ENCODE measurements at places on chromosomes 7 and 10. TPM values are rescaled to one million over a fixed set of nuclear protein-coding genes. Genes with fewer than 3 reads are reported as not detected.

DNA sequence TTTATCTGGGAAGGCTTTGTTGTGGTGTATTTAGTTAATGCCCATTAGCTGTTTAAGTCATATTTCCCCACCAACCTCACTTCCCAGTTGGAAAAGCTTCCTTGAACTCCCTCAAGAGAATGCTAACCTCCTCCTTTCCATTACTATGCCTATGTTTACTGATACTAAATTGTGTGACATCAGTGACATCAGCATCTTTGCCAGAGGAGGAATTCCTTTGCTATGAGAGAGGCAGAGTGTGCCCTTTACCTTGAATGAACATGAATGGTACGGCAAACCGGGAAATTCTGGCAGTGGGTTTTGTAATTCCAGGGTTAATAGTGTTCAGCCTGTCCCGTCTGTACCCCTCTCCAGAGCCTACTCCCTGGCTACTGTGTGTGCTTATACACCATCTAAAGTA, 22.1 kb upstream of the GLCCI1 start:
- no peak overlapping the region for H3K27ac ChIP-seq
- H3K4me3 ChIP-seq, result no peak overlapping the region
- no peak for DNase-seq
- no peaks in the 10 kb centered on the region for H3K27me3 ChIP-seq
- no peaks in the 10 kb centered on the region for H3K36me3 ChIP-seq
- no peaks in the 10 kb centered on the region for H3K4me1 ChIP-seq

The GJD4 gene
- total RNA-seq, result not detected

GRCh38 chr10:69847883-69848282, 46.2 kb downstream of the COL13A1 start:
- H3K27me3 ChIP-seq, result no peaks in the 10 kb centered on the region
- no peak overlapping the region for H3K27ac ChIP-seq
- DNase-seq, result no peak
- H3K36me3 ChIP-seq, result no peaks in the 10 kb centered on the region
- H3K4me1 ChIP-seq, result peaks cover 19% of the 10 kb centered on the region
- H3K4me3 ChIP-seq, result no peak overlapping the region

The C10orf67 gene
- not detected for total RNA-seq

- H3K4me1 ChIP-seq, result peaks cover 24% of the 10 kb centered on the region
- DNase-seq, result no peak
- H3K27me3 ChIP-seq, result no peaks in the 10 kb centered on the region
- peak overlapping the region; percentile 83 for H3K27ac ChIP-seq
These were observed 29.6 kb downstream of the SLC16A12 start for GRCh38 chr10:89505640-89506275.

GRCh38 chr10:722281-723060, 33.0 kb upstream of the DIP2C start:
- no peaks in the 10 kb centered on the region for H3K36me3 ChIP-seq
- H3K27me3 ChIP-seq, result no peaks in the 10 kb centered on the region
- no peak for DNase-seq
- H3K4me1 ChIP-seq, result no peaks in the 10 kb centered on the region
- H3K4me3 ChIP-seq, result no peak overlapping the region

GRCh38 chr7:81366546-81366945, 403.3 kb downstream of the HGF start:
- H3K36me3 ChIP-seq, result no peaks in the 10 kb centered on the region
- H3K27me3 ChIP-seq, result no peaks in the 10 kb centered on the region
- DNase-seq, result no peak
- H3K4me3 ChIP-seq, result no peak overlapping the region
- H3K4me1 ChIP-seq, result no peaks in the 10 kb centered on the region

DNA sequence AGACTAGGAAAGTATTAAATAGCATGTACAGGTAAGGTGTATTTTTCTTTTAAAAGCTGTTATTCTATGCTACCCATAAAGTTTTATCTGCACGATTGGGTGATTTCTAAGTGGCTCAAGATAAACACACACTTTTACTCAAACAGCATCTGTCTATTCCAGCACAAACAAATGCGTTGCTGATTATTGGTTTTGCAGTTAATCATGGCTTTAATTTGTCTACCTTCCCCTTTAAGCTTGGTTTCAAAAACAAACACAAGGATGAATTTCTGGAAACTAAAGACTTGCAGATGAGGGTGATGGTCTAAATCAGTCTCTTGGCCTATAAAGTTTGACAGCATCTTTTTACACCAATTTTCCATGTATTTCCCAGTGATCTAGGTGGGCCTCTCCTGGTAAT, 94.2 kb downstream of the NRP1 start:
- no peaks in the 10 kb centered on the region for H3K27me3 ChIP-seq
- no peak overlapping the region for H3K27ac ChIP-seq
- no peaks in the 10 kb centered on the region for H3K36me3 ChIP-seq
- H3K4me3 ChIP-seq, result no peak overlapping the region
- H3K4me1 ChIP-seq, result peaks cover 18% of the 10 kb centered on the region

DNA sequence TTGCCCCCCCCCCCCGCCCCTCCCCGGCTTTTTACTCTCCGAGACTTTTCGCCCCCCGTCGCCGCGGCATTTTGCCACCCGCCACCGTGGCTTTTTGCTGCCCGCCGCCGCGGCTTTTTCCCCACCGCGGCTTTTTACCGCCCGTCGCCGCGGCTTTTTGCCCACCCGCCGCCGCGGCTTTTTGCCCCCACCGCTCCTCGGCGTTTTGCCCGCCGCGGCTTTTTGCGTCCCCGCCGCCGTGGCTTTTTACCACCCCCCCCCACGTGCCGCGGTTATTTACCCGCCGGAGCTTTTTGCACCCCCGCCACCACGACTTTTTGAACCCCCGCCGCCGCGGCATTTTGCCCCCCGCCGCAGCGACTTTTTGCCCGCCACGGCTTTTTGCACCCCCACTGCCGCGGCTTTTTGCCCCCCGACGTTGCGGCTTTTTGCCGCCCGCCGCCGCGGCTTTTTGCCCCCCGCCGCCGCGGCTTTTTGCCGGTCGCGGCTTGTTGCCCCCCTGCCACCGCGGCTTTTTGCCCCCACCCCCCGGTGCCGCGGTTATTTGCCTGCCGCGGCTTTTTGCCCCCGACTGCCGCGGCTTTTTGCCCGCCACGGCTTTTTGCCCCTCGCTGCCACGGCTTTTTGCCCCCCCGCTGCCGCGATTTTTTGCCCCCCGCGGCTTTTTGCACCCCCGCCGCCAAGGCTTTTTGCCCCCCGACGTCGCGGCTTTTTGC, 461.1 kb downstream of the ZNF33B start:
- H3K4me1 ChIP-seq, result no peaks in the 10 kb centered on the region
- no peaks in the 10 kb centered on the region for H3K27me3 ChIP-seq
- no peak overlapping the region for H3K4me3 ChIP-seq
- H3K27ac ChIP-seq, result no peak overlapping the region
- H3K36me3 ChIP-seq, result no peaks in the 10 kb centered on the region

- H3K4me1 ChIP-seq, result peaks cover 7% of the 10 kb centered on the region
- DNase-seq, result no peak
- H3K27ac ChIP-seq, result no peak overlapping the region
- no peak overlapping the region for H3K4me3 ChIP-seq
These were observed 8.9 kb downstream of the AKR1E2 start for GRCh38 chr10:4834898-4835405.

GRCh38 chr10:492836-493235, 196.6 kb downstream of the DIP2C start:
- H3K27ac ChIP-seq, result no peak overlapping the region
- DNase-seq, result no peak
- H3K27me3 ChIP-seq, result no peaks in the 10 kb centered on the region
- no peaks in the 10 kb centered on the region for H3K4me1 ChIP-seq

DNA sequence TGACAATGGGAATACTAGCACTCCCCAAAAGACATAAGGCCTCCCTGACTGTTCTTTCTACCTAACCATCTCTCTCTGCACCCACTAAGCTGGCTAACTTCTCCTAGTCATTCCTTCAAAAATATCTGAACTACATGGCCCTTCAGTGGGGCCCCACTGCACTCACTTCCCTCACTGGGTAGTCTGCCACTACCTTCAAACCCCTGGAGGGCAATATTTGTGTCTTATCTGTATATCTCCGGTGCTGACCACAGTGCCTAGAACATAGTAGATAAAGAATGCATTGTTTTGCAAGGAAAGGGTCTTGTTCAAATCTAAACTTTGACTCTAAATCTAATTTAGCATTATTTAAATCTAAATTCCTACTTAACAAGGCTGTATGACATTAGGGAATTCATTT, 44.3 kb downstream of the CACUL1 start:
- peaks cover 6% of the 10 kb centered on the region for H3K4me1 ChIP-seq
- H3K27me3 ChIP-seq, result no peaks in the 10 kb centered on the region
- no peak overlapping the region for H3K27ac ChIP-seq
- no peak for DNase-seq

DNA sequence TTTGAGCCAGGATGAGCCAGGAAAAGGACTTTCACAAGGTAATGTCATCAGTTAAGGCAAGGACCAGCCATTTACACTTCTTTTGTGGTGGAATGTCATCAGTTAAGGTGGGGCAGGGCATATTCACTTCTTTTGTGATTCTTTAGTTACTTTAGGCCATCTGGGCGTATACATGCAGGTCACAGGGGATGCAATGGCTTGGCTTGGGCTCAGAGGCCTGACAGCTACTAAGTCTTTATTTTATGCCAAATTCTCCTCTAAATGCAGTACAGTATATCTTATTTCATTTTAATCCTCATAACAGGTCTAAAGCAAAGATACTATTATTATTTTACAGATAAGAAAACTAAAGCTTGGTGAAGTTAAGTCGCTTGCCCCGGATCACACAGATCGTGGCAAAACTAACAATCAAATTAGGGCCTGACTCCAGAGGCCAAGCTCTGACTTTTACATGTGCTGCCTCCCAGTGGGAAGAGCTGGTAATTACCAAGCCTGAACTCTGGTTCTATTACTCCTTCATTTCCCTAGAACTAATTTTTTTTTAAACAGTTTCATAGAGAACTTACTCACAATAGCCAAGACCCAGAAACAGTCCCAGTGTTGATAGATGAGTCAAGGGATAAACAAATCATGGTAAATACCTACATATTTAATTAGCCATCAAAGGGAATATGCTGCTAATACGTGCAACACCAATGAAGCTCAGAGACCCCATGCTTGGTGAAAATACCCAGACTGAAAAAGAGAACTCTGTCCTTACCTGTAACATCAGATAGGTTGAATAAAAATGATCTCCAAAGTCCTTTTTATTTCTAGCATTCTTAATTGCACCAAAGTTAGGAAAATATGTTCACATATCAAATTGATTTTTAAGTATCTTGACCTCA, 35.4 kb downstream of the C7orf25 start:
- H3K4me1 ChIP-seq, result no peaks in the 10 kb centered on the region
- H3K27ac ChIP-seq, result no peak overlapping the region
- peak; percentile 66 for DNase-seq
- no peaks in the 10 kb centered on the region for H3K27me3 ChIP-seq

- no peak for DNase-seq
- H3K4me1 ChIP-seq, result peaks cover 58% of the 10 kb centered on the region
- H3K27me3 ChIP-seq, result no peaks in the 10 kb centered on the region
- no peak overlapping the region for H3K4me3 ChIP-seq
- no peaks in the 10 kb centered on the region for H3K36me3 ChIP-seq
These were observed 87.4 kb upstream of the ZMIZ1 start for GRCh38 chr10:78981257-78981969.

The CYP2W1 gene
- not detected for total RNA-seq

DNA sequence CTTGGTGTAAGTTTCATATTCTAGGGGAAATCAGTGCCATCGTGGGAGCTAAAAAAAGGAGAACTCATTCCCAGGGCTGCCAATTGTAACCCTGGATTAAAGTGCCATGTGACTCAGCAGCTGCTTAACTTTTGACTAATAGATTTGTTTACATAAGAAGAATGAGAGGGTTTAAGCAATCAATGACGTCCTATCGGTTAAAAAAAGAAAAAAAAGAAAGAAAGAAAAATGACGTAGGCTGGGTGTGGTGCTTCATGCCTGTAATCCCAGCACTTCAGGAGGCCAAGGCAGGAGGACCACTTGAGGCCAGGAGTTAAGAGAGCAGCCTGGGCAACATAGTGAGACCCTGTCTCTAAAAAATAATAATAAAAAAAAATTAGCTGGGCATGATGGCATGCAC, 116.2 kb upstream of the AFAP1L2 start:
- no peak for DNase-seq
- H3K27me3 ChIP-seq, result no peaks in the 10 kb centered on the region
- H3K4me3 ChIP-seq, result no peak overlapping the region

DNA sequence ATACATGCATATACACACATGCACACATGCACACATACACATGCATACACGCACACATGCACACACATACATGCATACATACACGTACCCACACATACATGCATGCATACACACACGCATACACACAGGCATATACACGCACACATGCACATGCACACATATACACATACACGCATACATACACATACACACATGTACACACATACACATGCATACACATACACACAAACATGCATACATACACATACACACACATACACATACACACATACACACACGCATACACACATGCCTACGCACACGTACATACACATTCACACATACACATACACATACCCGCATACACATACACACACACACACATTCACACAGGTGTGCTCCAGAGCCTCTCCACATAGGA, 81.0 kb upstream of the KMT2E start:
- no peak overlapping the region for H3K27ac ChIP-seq
- DNase-seq, result no peak
- H3K4me1 ChIP-seq, result no peaks in the 10 kb centered on the region
- H3K27me3 ChIP-seq, result no peaks in the 10 kb centered on the region

GRCh38 chr7:42913591-42913990, 1.7 kb upstream of the C7orf25 start:
- H3K4me3 ChIP-seq, result no peak overlapping the region
- peaks cover 22% of the 10 kb centered on the region for H3K4me1 ChIP-seq
- no peak overlapping the region for H3K27ac ChIP-seq
- DNase-seq, result no peak
- H3K27me3 ChIP-seq, result no peaks in the 10 kb centered on the region
- H3K36me3 ChIP-seq, result peaks cover 10% of the 10 kb centered on the region

GRCh38 chr10:18179891-18180290, 39.7 kb downstream of the CACNB2 start:
- H3K4me1 ChIP-seq, result no peaks in the 10 kb centered on the region
- no peaks in the 10 kb centered on the region for H3K36me3 ChIP-seq
- H3K27ac ChIP-seq, result no peak overlapping the region
- H3K27me3 ChIP-seq, result no peaks in the 10 kb centered on the region
- no peak overlapping the region for H3K4me3 ChIP-seq

GRCh38 chr10:31664803-31665202, 263.8 kb downstream of the ARHGAP12 start:
- H3K36me3 ChIP-seq, result no peaks in the 10 kb centered on the region
- no peak overlapping the region for H3K4me3 ChIP-seq
- H3K27ac ChIP-seq, result no peak overlapping the region
- H3K27me3 ChIP-seq, result no peaks in the 10 kb centered on the region

DNA sequence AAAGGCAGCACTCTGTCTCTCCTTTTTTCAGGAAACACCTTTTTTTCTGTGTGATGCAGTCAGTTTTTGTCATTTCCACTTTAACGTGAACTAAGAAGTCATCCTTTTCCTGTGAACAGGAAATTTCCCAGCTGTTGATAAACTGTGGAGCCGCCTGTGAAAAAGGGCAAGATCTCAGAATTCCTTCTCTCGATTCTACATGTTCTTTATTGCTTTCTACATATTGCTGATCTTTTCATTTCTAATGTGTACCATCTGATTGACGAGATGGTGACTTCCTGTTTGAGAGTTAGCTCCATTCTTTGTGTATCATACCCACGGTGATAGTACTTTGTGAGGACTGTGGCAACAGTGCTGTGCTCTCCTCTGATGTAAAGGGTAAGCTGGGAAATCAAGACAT, 50.4 kb downstream of the ADD3 start:
- H3K27me3 ChIP-seq, result no peaks in the 10 kb centered on the region
- H3K4me1 ChIP-seq, result peaks cover 25% of the 10 kb centered on the region
- H3K4me3 ChIP-seq, result no peak overlapping the region
- no peak for DNase-seq
- no peaks in the 10 kb centered on the region for H3K36me3 ChIP-seq
